ENCODE measurements at places on chromosomes 12 and 14.

GRCh38 chr12:75578546-75578945 is 67.1 kb upstream of the KRR1 start:
- no peak for DNase-seq

DNA sequence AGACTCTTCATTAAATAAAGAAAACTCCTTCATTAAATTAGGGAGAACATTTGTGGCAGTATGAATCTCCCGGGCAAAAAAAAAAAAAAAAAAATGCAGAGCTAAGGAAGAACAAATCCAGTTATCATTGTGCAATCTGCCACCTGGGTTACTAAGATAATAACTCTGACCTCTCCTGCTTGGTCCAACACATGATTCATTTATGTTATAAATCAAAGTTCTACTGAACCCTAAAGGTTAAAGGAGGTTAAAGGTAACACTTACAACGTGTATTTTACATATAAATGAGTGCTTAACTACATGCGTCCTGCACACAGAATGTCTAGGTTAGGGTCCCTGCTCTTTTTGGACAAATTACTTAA is 4.2 kb downstream of the TGFB3 start:
- DNase-seq = no peak

DNA sequence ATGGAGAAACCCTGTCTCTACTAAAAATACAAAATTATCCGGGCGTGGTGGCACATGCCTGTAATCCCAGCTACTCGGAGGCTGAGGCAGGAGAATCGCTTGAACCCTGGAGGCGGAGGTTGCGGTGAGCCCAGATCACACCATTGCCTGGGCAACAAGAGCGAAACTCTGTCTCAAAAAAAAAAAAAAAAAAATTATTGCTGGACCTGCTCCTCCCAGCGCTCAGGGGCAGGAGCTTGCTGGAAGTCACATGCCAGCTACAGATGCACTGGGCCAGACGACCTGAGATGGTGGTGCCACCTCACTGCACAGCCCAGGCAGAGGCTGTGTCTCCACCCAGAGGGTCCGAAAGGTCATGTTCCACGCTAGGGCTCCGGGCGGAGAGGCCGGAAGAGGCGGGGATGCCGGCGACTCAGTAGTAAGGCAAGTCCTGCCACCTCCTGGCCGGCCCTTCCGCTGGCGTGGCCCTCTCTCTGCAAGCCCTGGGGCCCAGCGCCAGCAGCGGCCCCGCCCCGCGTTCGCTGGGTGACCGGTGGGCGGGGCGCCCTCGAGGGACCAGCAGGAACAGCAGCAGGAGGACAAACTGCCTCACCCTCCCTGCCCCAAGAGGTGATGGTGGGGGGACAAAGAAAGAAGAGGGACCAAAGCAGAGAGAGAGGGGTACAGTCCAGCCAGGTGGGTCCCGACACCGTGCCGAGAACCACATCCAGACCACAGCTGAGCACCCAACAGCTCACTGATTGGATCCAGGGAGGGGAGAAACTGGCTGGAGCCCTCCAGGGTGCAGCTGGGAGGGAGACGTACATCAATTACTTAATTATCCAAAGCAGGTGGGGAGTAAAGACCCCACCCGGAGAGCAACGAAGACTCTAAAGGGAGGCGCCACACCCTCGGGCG is 3.6 kb upstream of the RHOF start:
- DNase-seq = no peak

- no peak for DNase-seq
Measured at GRCh38 chr14:65115615-65116014, 13.3 kb upstream of the MAX start.

DNA sequence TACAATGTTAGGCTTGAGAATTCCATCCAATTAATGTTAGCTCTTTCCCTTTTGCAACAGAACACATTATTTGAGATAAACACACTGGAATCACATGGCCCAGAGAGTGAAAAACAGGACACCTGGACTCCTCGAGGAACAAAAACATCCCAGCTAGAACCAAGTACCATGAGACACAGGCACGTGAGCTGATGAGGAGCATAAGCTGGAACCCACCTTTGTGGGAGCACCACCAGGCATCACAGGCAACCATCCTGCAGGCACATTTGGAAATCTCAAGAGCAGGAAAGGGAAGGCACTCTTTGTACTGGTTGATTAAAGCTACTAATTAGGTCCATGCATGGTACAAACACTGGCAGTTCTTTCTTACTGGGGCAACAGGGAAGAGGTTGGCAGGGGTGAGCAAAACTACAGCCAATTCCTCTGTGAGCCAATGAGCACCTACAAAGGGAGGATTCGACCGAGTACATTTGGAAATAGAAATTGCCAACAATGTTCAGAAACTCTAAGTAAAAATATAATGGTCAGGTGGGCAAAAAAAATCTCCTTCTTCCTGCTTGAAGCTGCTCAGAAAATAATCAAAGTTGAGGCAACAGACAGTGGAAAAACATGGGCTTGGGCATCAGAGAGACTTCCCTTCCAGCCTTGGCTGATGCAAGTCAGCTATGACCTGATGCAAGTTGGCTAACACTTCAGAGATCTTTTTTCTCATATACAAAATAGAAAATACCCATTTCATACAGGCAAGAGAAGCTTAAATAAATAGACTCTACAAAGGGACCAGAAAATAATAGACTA is 216.7 kb downstream of the NUAK1 start:
- DNase-seq = no peak

DNA sequence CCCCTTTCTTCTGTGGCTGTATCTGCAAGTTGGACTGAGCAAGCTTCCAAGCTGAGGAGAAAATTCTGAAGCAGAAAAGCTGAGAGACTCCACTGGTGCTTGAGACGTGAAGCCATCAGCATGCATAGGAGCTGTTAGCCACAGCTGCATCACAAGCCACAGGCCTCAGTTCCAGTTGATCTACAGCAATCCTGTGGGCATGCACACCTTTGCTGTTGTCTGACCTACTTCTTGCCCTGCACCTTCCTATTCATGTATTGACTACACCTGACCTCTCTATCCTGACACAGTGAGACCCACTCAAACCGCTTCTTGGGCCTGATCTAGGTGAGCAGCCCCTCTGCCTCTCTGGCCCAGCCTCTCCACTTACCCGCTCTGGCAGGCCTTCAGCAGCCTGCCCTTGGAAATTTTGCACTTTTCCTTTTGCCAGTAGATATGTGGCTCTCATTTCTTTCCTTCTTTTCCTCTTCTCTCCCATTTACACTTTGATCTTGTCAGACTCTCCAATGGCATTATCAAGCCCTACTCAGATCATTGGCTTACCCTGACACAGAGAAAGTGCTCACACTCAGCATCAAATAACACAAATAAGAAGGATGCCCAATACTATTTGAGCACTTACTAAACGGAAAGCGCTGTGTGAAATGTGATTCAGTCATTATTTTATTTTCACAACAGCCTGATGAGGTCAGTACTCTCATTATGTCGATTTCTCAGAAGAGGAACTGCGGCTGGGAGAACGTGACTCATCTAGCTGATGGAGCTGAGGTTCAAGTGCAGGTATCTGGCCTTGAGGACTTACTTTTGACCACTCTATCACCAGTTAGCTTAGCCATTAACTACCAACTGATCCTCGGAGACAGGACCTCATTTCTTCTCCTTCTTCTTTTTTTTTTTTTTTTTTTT is 21.9 kb upstream of the PTGR2 start:
- no peak for DNase-seq

GRCh38 chr12:89664441-89664840 is 44.2 kb downstream of the ATP2B1 start:
- no peak for DNase-seq

Data from activated CD4-positive, CD25-positive, alpha-beta regulatory T cell treated with anti-CD3 and anti-CD28 coated beads, Interleukin-2, amount 50 U/mL, for 72 hours (primary cell).